Caki2 (cell line): ENCODE measurements at places on chromosomes 4 and X. TPM values are rescaled to one million over a fixed set of nuclear protein-coding genes. Genes with fewer than 3 reads are reported as not detected.

GRCh38 chr4:2859514-2859913, 15.9 kb downstream of the ADD1 start:
- no peak for DNase-seq

GRCh38 chr4:79362626-79363025, 36.8 kb upstream of the NAA11 start:
- DNase-seq = no peak

DNA sequence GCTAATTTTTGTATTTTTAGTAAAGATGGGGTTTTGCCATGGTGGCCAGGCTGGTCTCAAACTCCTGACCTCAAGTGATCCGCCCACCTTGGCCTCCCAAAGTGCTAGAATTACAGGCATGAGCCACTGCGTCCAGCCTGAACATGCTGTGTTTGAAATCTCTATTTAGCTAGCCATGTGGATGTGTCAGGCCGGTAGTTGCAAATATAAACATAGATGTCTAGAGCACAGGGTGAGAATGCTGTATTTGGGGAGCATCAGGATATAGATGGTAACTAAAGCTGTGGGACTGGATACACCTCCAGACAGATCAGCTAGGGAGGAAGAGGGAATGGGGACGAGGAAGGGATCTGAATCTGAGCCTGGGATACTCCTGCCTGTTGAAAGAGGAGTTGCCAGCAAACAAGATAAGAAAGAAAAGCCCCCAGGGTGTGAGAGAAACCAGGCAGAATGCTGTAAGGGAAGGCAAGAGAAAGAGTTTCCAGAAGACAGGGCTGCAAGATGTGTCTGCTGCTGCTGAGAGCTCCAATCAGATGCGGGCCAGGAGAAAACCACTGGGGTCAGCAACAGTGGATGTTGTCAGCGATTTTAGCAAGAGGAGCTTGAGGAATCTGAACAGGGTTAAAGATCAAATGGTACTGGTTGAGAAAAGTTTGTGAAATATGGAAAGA, 177.4 kb downstream of the PALLD start:
- no peak for DNase-seq

GRCh38 chrX:115595049-115595448, 34.1 kb downstream of the PLS3 start:
- DNase-seq = no peak

DNA sequence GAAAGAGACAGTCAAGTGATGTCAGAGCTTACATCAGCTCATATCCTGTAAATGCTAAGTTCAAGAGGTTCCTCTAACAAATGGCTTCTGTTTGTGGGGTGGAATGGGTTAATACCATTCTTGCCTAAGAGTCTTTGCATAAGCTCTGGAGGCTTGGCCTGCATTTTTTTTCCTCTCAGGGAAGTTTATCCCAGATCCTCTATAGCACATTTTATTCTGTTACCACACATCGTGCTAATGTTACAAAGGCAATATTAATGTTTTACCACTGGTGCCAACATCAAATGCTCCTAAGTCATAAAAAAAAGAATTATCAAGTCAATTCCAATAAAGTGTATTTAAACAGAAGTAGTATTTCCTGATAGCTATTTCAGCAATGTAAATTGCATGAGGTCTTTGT, 2.9 kb upstream of the ADH6 start:
- DNase-seq = no peak

DNA sequence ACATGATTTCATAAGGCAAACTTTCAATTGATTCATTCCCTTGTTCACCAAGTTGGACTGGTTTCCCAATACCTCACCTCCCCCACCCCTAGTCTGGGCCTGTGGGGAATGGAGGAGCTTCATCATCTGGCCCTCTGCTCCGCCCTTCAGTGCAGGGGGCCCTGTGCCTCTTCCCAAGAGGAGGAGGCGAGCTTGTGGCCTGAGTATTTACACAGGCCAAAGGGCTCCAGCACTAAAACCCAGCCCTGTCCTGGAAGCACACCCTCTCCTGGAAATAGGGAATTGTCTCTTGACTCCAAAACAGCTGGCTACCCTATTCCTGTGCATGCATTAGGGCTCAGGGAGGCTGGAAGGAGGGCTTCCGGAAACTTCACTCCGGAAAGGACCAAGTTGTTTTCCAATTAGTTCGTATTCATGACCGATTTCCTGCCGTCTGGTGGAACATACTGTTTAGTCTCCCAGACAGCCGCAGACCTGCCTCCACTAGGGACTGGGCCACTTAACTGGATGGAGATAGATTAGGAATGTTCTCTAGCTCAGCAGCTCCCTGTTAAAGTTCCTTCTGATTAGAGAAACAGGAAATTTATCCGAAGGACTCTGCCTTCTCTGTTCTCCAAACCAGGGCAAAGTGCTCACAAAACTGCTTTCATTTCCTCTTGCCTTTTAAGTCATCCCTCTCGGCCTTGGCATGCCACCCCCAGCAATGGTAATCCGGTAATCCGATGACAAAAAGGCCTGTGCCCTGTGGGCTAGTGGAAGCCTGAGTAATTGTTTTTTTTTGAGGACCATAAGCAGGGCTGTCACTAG, 5.8 kb downstream of the SRPX2 start:
- DNase-seq = no peak

GRCh38 chr4:157942017-157942416, 230.8 kb downstream of the GASK1B start:
- DNase-seq = no peak

DNA sequence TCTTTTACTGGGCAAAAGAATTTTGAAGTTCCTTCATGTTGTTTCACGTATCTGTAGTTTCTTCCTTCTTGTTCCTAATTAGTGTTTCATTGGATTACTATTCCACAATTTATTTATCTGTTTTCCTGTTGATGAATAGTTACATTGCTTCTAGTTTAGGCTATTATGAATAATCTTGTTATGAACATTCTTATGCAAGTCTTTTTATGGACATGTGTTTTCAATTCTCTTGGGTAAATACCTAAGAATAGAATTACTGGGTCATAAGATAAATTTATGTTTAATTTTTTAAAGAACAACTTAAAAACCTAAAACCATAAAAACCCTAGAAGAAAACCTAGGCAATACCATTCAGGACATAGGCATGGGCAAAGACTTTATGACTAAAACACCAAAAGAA, 70.9 kb upstream of the RXFP1 start:
- DNase-seq = no peak

GRCh38 chr4:6746721-6747293, 30.8 kb downstream of the BLOC1S4 start:
- DNase-seq = peak; percentile 86

- DNase-seq = no peak
Observed at GRCh38 chrX:145613894-145614293, 203.7 kb upstream of the SLITRK2 start.

DNA sequence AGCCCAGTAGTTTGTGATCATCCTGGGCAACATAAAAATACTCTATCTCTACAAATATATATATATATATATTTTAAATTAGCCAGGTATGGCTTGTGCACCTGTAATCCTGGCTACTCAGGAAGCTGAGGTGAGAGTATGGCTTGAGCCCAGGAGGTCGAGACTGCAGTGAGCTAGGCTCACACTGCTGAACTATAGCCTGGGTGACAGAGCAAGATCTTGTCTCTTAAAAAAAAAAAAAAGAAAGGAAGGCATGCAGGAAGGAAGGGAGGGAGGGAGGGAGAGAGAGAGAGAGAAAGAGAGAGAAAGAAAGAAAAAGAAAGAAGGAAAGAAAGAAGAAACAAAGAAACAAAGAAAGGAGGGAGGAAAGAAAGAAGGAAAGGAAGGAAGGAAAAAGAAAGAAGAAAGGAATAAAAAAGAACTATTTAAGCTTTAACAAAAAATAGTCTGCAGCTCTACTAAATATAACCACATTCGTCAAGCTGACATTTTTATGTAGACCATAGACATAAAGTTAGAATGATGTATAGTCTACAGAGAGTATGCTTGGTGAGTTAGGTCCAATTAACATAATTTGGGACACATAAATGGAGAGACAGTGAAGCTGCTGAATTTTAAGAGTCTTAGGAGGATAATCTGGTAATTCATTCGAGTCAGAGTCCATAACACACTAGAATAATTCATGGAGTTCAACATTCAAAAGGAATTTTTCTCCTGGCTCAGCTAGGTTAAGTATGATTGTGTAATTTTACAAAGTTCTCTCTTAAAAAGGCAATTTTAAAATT, 111.9 kb downstream of the GLRA3 start:
- DNase-seq = no peak

- no peak for DNase-seq
Observed at GRCh38 chrX:132594129-132594528, 105.3 kb upstream of the MBNL3 start.

GRCh38 chr4:85707611-85708010, 232.7 kb downstream of the ARHGAP24 start:
- no peak for DNase-seq

DNA sequence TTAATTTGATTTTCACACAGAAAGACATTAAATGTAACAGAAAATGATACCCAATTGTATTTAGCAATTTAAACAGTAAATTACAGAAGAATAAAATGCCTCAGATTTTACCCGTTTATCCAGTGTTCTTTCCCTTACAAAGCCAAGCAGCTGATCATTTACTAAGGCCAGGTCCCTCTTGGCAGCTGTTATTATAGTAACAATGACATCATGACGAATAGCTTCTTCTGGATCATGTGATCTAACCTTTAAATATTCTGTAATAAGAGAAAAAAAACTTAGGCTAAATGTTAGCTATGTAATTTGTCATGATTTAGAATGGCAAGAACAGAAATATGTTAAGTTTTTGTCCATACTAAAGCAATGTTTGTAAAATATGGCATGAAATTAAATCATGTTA, 69.4 kb downstream of the PDS5A start:
- peak; percentile 35 for DNase-seq

GRCh38 chrX:19725641-19726040, 161.8 kb downstream of the SH3KBP1 start:
- no peak for DNase-seq

PCSK1N gene
- 93.6 and 112 TPM in 2 replicates for total RNA-seq

AREG gene
- 20.6 and 30.6 TPM in 2 replicates for total RNA-seq

C4orf36 gene
- 1.6 and 5.6 TPM in 2 replicates for total RNA-seq

NAP1L2 gene
- total RNA-seq = 2.6 and 5.0 TPM in 2 replicates

BANK1 gene
- 0.90 and 1.1 TPM in 2 replicates for total RNA-seq
